ENCODE measurements at places on chromosomes 3 and 15.
A peak's percentile ranks its signal among the peaks of the same experiment; 100 is the strongest.

DNA sequence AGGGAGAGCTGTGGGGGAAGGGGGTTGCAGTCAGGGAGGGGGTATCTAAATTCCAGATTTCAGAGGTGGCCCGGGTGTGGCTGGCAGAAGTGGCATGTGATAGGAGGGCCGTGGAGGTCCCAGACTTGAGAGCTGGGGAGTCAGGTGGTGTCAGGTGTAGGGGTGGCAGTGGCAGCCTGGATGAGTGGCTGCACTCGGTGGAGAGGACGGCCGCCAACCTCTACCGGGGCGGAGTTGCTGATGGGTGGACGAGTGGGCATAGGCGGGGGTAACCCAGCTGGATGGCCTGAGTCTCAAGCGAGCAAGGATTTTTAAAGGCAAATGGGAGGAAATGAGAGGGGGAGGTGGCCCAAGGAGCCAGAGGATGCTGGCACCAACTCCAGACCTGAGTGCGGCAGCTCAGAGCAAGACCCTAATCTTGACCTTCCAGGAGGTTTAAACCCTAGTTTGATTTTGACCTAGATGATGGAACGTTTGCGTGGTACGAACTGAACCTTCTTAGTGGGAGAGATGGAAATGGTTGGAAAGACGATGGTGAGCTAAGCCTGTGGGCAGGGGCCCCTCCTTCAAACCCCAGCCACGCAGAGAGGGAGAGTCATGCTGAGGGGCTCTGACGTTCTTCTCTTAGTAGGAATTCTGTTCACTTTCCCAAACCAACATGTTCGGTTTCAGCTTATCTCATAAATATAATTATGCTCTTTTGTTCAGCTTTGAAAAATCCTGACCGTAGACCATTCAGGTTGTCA is 8.0 kb downstream of the TRAK1 start:
- H3K36me3 ChIP-seq: peaks cover 15% of the 10 kb centered on the region
- no peak for DNase-seq
- H3K27me3 ChIP-seq: no peaks in the 10 kb centered on the region
- no peaks in the 10 kb centered on the region for H3K4me1 ChIP-seq
- H3K4me3 ChIP-seq: no peak overlapping the region
- no peak overlapping the region for H3K27ac ChIP-seq

- no peaks in the 10 kb centered on the region for H3K4me1 ChIP-seq
- no peaks in the 10 kb centered on the region for H3K36me3 ChIP-seq
- no peaks in the 10 kb centered on the region for H3K27me3 ChIP-seq
- H3K27ac ChIP-seq: no peak overlapping the region
Observed at GRCh38 chr15:48384616-48385015, 53.4 kb downstream of the DUT start.

DNA sequence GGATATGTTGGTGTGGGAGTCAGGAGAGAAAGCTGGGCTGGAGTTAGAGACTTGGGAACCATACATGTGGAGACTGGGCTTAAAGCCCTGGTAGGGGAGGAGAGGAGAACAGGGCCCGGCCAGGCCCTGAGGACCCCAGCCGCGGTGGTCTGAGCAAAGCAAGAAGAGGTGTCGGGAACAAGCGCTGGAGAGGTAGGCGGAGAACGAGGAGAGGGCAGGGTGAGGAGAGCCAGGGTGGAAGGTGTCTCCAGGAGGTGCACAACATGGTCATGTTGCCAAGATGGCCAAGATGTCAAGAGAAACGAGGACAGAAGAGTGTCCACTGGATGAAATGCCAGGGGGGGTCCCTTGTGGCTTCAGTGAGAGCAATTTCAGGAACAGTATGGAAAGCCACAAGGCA is 5.5 kb downstream of the CHAC1 start:
- H3K27me3 ChIP-seq: no peaks in the 10 kb centered on the region
- peaks cover 38% of the 10 kb centered on the region for H3K36me3 ChIP-seq
- no peak overlapping the region for H3K4me3 ChIP-seq
- no peak for DNase-seq
- no peak overlapping the region for H3K27ac ChIP-seq
- peaks cover 3% of the 10 kb centered on the region for H3K4me1 ChIP-seq

DNA sequence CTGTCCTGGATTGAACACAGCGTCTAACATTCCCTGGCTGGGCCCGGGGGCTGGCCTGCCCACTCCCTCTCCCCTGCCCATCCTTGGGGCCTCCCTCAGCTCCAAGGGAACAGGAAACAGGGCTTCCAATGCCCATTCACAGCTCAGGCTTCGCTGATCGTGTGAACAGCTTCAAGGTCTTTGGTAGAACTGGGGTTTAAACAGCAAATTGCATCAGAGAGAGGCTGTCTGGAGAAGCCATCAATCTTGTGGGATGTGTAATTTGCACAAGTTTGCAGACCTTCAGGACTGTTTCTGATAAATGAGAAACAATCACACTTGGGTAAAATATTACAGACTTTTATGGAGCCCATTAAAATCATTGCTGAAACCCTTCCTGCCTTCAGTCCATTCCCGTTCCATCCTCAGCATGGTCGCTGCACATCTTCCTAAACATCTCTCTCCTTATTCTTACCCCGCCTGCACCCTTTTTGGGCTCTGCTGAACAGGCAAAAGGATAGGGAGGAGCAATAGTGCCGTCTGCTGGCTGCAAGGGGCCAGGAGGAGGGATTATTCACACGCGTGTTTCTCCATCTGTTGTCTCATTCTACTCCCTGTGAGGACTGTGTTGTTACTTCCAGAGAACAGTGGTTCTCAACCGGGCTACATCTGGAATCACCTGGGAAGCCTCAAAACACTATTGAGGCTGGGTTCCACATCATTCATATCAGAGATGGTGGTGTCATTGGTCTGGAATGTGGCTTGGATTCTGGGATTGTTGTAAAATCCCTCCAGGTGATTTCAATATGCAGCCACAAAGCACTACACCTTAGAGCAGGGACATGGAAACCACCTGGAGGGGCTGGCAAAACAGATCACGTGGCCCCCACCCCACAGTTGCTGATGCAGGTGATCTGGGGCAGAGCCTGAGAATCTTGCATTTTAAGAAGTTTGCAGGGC is 116.3 kb downstream of the CLSTN2 start:
- H3K4me1 ChIP-seq: no peaks in the 10 kb centered on the region
- no peak overlapping the region for H3K4me3 ChIP-seq
- peak; percentile 40 for DNase-seq
- H3K27ac ChIP-seq: no peak overlapping the region
- H3K36me3 ChIP-seq: no peaks in the 10 kb centered on the region

DNA sequence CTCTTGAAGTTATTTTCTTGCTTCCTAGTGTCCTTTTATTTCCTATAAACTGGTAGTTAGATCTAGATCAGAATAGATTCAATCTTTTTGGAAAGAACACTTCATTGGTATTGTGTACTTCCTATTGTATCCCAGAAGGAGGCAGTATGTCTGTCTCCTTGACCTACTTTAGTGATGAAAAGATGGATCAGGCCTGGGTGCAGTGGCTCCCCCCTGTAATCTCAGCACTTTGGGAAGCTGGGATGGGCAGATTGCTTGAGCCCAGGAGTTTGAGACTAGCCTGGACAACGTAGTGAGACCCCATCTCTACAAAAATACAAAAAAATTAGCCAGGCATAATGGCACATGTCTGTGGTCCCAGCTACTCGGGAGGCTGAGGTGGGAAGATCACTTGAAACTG is 12.0 kb downstream of the BSN start:
- DNase-seq: no peak
- H3K4me1 ChIP-seq: no peaks in the 10 kb centered on the region
- no peaks in the 10 kb centered on the region for H3K36me3 ChIP-seq
- no peak overlapping the region for H3K4me3 ChIP-seq
- H3K27ac ChIP-seq: no peak overlapping the region

DNA sequence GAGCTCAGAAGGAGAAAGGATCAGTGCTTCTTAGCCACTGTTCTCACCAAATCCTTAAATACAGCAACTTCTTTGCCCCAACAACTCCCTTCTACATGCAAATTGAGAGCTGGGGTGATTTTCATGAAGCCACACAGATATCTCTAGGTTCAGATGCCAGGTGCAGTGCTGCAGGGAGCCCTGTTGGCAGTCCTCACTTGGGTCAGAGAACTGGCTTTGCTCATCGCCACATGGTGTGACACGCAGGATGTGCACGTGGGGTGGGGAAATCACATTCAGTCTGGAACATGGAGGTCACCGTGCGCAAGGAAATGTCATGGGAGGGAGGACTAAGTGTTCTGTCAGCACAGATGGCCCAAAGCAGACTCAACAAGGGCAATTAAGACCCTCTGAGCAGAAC is 103.8 kb downstream of the WDR76 start:
- H3K36me3 ChIP-seq: no peaks in the 10 kb centered on the region
- peaks cover 35% of the 10 kb centered on the region for H3K4me1 ChIP-seq
- H3K27ac ChIP-seq: no peak overlapping the region

All from H9 (cell line).